WERI-Rb-1 (cell line): ENCODE measurements at places on chromosomes 5 and 9.

DNA sequence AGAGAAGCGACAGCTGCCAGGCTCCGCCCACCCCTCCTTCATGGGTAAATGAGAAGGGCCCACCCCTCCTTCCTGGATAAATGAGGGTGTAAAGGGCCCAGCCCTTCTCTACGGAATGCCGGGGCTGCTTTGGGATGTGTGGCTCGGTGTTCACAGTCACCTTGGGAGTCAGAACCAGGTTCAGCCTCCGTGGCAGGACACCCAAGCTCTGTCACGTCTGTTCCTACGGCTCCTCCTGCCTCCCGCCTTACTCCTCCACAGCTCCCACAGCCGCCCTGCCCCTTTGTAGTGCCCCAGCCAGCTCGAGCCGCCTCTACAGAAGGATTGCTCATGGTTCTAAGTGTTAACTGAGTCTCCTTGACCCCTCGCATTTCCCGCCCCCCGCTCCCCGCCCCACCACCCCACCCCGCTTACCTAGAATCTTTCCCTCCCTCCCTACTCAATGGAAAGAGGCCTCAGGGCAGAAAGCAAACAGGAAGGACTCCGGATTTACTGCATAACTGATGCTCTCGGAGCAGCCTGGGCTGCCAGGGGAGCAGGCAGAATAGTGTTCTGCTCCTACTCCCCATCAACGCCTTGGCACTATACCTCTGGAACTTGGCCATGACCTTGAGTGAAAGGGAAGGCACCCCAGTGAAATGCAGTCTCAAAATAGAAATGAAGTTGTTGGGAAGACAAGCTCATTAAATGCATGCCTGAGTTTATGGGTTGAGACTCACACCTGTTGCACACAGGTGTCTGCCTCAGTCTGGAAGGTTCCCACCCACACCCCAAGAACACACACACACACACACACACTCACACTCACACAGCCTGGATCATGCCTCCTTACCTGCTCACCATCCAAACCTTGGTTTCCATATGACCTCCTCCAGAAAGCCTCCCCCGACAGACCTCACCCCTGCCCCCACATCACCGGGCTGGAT, 59.6 kb downstream of the NEURL1B start:
- DNase-seq = peak; percentile 43

- no peak for DNase-seq
Measured at GRCh38 chr9:94771096-94771495, 44.6 kb downstream of the AOPEP start.

- no peak for DNase-seq
Measured at GRCh38 chr9:76018761-76019160, 128.3 kb downstream of the PCSK5 start.

GRCh38 chr5:129223178-129223577, 128.6 kb downstream of the ISOC1 start:
- DNase-seq = no peak

- DNase-seq = peak; percentile 16
Measured at GRCh38 chr5:127813633-127814587, 110.7 kb downstream of the CCDC192 start.

DNA sequence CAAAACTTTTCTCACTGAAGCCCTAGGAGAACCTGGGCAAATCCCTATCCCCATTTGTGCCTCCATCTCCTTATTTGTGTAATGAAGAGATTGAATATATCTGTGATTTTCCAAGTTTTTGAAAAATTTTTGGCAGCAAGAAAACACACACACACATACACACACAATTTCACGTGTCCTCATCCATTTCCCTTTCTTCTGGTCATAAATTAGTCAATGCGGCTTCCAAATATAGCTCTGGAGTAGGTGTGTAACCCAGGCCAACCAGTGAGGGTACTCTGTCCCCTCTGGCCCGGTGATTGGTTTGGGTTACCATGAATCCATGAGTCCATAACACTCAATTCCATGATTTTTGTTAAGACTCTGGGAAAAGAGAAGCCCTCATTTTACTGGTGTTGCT, 12.7 kb downstream of the CSF1R start:
- DNase-seq = no peak

GRCh38 chr9:125551781-125552180, 155.2 kb downstream of the MAPKAP1 start:
- no peak for DNase-seq

GRCh38 chr9:22238809-22239684, 207.6 kb upstream of the DMRTA1 start:
- no peak for DNase-seq

DNA sequence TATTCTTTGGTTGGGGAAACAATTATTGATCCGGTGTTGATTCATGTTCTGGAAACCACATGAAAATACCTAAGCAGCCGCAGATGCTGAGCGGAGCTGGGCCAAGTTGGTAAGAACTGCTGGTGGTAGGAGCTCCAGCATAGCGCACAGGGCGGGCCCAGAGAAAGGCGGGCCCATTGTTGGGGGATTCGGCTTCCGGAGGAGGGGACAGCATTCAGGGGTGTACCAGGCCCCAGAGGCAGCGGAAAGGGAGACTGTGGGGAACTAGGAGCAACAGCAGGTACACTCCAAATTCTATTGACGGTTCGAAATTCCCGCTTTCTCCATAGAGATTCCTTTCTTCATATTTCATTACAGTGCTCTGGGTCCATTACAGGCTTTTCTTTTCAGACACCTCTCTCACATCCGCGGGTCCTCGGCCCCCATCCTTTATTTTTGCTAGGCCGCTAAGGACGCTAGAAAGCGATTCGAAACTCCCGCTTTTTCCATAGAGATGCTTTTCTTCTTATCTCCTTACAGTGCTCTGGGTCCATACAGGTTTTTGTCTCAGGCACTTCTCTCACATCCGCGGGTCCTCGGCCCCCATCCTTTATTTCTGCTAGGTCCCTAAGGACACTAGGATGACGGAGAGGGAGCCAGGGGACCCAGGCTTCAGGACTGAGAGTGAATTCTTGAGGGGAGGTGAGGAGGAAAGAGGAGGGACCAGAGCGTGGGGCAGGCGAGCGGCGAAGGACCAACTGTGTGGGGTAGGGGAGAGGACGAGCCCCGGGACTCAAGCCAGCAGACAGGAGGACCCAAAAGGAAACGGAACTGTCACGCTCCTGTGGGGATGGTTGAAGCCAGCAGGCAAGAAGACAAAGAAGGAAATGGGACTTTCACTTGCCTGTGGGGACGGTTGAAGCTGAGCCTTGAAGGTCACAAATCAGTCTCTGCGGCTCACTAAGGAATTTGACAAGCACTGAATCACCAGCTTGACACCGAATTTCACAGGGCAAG, at the start of gene CCDC152:
Gene CCDC152 (plus strand): TSS at position 213 of the 996 bp plus-strand sequence. CDS start 2,304 bp downstream, outside the sequence.
- no peak for DNase-seq

GRCh38 chr9:79774356-79774755, 202.6 kb downstream of the TLE4 start:
- no peak for DNase-seq

- DNase-seq = no peak
Measured at GRCh38 chr5:131163276-131164119, 1.6 kb downstream of the HINT1 start.

GRCh38 chr9:99369327-99369722, 147.2 kb downstream of the SEC61B start:
- no peak for DNase-seq

- DNase-seq = peak; percentile 6
Measured at GRCh38 chr9:134988706-134989105, 71.0 kb upstream of the FCN1 start.

DNA sequence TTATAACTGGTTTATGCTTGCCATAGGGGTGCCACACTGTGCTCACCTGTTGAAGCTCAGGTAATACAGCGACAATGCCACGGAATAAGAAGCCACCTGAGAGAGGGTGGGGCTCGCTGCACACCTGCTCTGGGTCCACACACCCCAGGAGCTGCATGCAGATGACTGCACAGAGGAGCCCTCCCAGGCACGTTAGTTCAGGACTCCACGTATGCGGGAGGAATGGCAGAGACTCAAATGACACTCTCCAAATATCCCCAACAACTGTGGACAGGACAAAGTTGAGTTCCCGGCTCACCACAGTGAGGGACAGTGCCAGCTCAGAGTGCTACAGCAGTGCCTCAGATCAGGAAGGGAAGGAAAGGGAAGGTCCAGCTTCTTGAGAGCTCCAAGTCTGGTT, 5.8 kb upstream of the FCN1 start:
- DNase-seq = no peak

- no peak for DNase-seq
Measured at GRCh38 chr5:111063709-111064322, 7.7 kb upstream of the TSLP start.

DNA sequence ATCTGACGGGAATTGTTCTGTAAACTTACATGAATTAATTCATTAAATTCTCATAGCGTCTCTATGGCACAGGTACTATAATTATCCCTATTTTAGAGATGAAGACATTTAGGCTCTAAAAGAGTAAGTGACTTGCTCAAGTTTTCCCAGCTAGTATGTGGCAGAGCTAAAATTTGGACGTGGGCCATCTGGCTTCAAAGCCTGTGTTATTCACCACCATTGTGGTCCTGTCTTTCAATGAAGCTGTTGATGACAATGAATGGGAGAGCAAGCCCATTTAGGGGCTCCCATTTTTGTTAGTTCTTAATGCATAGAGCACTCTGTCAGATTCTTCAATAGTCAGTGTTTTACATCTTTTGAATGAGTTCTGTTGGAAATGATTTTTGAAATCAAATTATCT, 236.0 kb upstream of the CD180 start:
- DNase-seq = no peak

GRCh38 chr5:138369261-138369660, 16.8 kb downstream of the KDM3B start:
- DNase-seq = no peak

GRCh38 chr5:28678899-28679298, 1640.5 kb upstream of the CDH9 start:
- no peak for DNase-seq

- no peak for DNase-seq
Measured at GRCh38 chr5:56669534-56670483, 145.5 kb upstream of the MAP3K1 start.

- no peak for DNase-seq
Measured at GRCh38 chr5:107476783-107477182, 194.0 kb downstream of the EFNA5 start.

GRCh38 chr5:169576181-169576598, 7.4 kb upstream of the SPDL1 start:
- DNase-seq = no peak

- no peak for DNase-seq
Measured at GRCh38 chr5:150081541-150082283, 4.6 kb downstream of the CSF1R start.

DNA sequence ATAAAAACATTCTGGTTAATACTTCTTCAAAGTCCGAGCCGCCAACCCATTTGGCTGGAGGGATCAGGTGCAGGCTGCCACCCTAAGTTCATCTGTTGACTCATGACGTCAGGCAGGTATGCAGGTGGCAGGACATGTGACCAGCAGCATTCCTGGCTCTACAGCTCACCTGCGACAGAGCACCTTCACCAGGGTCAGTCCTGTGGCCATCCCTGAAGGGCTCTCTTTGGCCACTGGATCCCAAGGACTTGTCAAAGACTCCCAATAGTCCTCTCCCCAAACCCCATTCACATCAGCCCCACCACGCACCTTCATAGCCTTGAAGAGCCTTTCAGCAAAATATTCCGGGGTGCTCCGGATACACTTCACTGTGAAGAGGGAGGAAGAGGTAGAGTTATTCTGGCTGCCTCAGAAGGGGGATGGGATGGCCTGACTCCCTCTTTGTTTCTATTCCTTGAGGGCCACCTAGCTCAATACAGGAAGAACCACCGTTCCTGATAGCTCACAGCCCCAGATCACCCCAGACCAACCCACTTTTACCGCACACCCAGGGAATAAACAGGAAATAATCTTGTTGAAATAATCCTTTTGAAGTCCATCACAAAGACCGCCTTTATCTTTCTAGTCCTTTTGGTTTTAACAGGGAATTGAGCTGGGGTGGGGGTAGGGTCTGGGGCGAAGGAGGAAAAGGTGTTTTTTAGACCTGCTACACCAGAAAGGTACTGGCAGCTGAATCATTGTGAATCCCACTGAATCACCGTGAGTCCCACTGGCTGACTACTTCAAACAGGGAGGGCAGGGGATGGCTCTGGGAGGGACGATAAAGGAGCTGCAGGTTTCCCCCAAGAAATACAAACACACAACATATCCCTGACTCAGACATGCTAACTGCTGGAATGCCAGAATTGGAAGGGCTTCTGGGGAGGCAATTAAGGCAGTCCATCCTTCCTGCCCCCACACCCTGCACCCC, 26.4 kb downstream of the ANXA6 start:
- no peak for DNase-seq

GRCh38 chr5:169712428-169712827, 75.4 kb downstream of the DOCK2 start:
- DNase-seq = no peak

GRCh38 chr5:22560147-22560546, 293.0 kb downstream of the CDH12 start:
- DNase-seq = no peak

DNA sequence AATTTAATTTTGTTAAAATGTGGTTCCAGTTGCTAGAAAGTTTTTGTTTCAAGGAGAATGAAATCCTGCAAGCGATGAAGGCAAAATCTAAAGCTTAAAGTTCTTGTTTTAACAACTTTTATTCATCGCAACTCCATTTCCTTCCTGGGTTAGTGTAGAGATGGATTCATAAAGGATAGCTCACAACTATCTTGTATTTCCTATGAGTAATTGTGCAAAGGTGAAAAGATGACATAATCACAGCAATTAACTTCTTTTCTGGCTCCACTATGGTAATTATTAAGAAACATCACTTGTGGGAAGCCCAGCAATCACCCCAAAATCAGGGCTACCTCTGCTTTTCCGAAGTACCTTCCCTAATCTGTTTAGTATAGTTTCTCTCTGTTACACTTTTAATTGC, 80.8 kb upstream of the SEMA6A start:
- DNase-seq = no peak

GRCh38 chr5:92850886-92851285, 730.1 kb downstream of the NR2F1-AS1 start:
- no peak for DNase-seq

GRCh38 chr5:6202149-6202967, 176.0 kb downstream of the MED10 start:
- peak; percentile 34 for DNase-seq

GRCh38 chr5:117792476-117792875, 1195.9 kb downstream of the DTWD2 start:
- no peak for DNase-seq

GRCh38 chr5:78182838-78183237, 111.7 kb downstream of the AP3B1 start:
- no peak for DNase-seq

GRCh38 chr5:157888814-157889532, 30.0 kb upstream of the CLINT1 start:
- DNase-seq = no peak

DNA sequence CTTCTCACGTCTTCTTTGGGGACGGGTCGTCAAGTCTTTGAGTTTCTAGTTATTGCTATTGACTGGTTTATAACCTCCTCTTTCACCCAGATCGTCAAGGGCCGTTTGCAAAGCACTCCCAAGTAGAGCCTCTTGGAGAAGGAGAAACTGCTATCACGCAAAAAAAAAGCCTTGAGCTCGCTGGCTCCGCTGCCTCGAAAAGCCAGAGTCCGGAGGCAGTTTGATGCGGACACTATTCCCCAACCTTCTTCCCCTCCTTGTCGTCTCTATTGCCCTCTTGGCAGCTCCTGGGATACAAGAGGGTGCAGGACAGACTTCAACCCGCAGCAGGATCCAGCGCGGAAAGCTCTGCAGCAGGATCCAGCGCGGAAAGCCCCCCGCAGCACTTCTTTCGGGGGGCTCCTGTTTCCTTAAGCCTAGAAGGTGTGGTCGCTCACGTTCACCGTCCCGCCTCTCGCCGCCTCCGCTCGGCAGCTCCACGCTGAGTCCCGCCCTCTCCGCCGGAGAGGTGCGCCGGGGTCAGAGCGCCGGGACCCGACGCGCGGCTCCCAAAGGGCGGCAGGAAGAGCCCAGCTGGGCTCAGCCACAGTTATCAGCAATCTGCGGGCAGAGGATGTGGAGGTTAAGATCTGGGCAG, at the start of gene PCDHAC1:
Gene PCDHAC1 (plus strand): TSS at position 494 of the 637 bp plus-strand sequence. CDS start 594 bp downstream, outside the sequence.
- peak; percentile 67 for DNase-seq
